ENCODE measurements at places on chromosomes 6 and 20.

- DNase-seq: no peak
Observed at GRCh38 chr20:1062334-1063010, 55.9 kb upstream of the PSMF1 start.

- DNase-seq: no peak
Observed at GRCh38 chr6:45644720-45645119, 267.0 kb upstream of the SUPT3H start.

DNA sequence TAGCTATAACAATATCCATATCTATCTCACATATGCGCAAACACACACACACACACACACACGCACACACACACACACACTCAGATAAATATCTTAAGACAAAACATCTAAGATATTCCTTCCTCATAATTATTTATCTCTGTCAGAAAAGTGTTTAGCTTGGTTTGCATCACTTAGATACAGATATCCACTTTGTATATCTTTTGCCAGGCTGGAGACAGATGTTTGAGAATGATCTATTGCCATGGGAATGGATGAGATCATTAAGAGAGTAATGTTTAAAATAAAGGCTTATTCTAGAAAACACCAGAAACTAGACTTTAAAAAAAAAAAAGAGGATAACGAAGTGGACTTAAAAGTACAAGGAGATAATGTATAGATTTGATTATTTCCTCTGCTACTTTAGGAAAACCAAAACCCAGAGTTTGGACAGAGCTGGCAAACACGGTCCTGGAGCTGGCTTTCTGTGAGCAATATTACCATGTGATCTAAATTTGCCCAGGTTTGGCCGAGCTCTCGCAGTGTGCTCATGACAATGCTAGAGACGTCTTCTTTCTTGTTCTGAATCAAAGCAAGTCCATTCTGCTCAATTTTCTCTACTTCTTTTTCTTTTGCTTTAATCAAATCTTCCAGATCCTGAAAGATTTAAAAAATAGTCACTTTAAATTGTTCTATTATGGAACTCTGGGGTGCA lies 411.8 kb downstream of the SYNE1 start:
- DNase-seq: no peak

DNA sequence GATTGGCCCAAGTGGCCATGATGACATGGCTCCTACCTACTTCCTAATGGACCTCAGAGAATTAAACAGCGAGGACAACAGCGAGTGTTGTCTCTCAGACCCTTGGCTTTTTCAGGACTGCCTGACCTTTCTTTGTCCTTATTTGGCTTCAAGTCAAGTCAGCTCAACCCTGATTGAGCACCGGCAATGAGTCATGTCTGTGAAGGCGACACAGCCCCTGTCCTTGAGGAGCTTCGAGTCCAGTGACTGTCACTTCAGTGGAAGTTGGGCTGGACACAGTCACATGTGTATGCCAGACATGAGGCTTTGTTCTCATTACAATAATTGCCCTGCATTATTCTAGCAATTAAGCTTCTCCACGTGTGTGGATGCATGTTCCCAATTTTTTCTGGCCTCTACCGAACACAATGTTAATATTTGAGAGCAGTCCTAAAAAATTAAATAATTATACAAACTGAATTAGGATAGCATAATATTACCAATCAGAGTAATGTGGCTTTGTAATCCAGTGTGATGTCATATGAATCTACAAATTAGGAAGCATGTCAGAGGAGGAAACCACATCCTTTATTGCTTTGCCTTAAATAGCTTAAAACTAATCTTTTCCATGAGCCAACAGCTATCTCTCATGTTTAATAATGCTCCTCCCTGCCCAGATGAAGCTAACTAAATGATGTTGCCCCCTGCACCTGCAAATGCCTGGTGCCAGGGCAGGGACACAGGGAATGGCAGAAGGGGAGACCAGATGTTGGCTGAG lies 178.6 kb downstream of the CDH26 start:
- DNase-seq: no peak
